ENCODE measurements at places on chromosomes 2 and 18. TPM values are rescaled to one million over a fixed set of nuclear protein-coding genes. Genes with fewer than 3 reads are reported as not detected.

Gene CD207
- total RNA-seq: not detected

GRCh38 chr2:219718066-219718465 lies 90.6 kb downstream of the SLC4A3 start:
- no peaks in the 10 kb centered on the region for H3K27me3 ChIP-seq
- H3K4me3 ChIP-seq: no peak overlapping the region
- DNase-seq: no peak

Gene IGFBP5
- total RNA-seq: 187 TPM

Gene PRSS56
- not detected for total RNA-seq

Gene FOXI3
- total RNA-seq: not detected

DNA sequence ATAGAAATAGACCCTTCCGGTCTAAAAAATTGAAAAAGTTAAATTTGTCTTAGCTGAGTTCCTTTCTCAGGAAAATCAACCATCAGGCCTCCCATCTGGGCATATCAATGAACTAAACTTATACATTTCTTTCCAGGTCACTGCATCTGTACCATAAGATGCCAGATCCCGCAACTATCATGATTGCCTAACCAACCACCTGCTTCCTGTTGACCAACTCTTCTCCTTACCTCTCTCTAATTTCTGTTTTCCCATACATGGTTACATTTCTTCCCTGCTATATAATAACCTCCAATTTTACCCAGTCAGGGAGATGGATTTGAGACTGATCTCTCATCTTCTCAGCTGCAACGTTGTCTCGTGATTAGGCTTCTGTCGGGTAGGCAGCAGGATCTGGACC lies 228.7 kb downstream of the FSIP2 start:
- no peak overlapping the region for H3K4me3 ChIP-seq
- no peak overlapping the region for H3K27ac ChIP-seq
- DNase-seq: no peak
- no peaks in the 10 kb centered on the region for H3K27me3 ChIP-seq
- no peaks in the 10 kb centered on the region for H3K4me1 ChIP-seq

DNA sequence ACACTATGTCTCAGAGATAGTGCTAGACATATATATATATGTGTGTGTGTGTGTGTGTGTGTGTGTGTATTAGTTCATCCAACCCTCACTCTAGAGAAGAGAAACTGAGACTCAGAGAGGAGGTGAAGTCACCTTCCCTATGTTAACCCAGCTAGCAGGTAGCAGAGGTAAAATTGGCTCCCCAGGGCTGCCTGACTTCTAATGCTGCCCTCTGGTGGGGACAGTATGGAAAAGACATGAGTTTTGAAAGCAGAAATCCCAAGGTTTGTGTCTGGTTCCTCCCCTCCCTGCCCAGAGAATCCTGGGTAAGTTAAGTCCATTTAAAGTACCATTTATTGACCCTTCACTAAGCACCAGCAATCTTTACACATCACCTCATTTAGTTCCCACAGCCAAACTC lies 137.7 kb downstream of the THNSL2 start:
- H3K27me3 ChIP-seq: no peaks in the 10 kb centered on the region
- H3K4me3 ChIP-seq: no peak overlapping the region
- H3K36me3 ChIP-seq: no peaks in the 10 kb centered on the region
- DNase-seq: peak; percentile 6

Gene SNTG2
- total RNA-seq: 2.2 TPM
